D341Med (cell line): ENCODE measurements at places on chromosomes 13 and 19.

DNA sequence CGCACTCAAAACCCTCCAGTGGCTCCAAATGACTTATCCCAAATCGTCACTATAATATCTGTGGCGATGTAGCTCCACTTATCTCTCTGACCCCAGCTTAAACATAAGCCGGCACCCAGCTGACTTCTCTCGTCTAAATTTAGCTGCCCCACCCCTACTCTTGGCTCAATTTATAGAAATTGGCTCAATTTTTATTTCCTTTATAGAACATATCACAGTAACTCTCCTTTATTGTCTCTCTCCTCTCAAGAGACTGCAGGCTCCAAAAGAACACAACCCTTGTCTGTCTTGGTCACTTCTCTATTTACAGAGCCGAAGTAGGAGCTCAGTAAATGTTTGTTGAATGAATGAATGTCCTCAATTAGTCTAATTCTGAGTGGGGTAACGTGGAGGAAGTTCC lies 805 bp downstream of the ZNF784 start:
- DNase-seq, result no peak

GRCh38 chr19:882871-883497 lies 10.0 kb downstream of the MED16 start:
- DNase-seq, result no peak

- DNase-seq, result no peak
These were observed 516.5 kb downstream of the FGF9 start for GRCh38 chr13:22187329-22187728.

DNA sequence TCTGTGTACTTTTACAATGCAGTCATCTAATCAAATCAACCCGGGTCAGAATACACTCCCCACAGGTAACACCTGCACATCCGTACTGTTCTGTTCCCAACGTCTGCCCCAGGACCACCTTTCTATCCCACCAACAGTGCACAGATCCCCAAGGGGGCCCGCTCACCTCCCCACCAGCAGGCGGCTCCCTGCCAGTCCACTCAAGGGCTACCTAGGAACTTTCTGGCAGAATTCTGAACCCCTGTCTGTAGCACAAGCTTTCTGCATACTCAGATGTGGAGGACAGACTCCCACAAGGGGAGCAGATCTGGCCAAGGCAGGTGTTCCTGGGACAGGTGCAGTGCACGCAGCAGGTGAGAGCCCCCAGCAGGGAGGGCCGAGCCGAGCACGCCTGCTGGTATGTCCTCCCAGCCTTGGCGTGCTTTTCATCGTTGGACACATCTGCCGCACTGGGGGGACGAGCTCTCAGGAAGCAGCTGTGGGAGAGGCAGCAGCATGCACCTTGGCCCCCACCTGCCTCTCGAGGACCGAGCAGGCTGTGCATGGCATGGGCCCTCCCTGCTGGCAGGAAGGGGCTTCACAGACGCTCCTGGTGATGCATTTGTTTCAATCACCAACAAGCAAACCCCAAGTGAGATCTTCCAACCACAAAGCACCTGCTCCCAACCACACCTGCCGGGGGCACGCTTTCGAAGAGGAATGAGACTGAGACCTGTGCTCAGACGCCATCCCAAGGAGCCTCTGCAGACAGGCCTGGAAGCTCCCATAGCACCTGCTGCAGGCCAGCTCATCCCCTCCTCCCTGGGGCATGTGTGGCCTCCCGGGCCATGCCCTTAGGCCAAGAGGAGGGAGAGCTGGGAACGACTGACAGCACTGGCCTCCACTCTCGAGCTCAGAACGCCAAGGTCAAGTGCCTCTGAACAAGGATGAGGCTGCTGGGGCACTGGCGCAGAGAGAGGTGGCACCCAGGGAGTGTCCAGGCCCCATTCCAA lies 35.9 kb downstream of the RAB20 start:
- no peak for DNase-seq

DNA sequence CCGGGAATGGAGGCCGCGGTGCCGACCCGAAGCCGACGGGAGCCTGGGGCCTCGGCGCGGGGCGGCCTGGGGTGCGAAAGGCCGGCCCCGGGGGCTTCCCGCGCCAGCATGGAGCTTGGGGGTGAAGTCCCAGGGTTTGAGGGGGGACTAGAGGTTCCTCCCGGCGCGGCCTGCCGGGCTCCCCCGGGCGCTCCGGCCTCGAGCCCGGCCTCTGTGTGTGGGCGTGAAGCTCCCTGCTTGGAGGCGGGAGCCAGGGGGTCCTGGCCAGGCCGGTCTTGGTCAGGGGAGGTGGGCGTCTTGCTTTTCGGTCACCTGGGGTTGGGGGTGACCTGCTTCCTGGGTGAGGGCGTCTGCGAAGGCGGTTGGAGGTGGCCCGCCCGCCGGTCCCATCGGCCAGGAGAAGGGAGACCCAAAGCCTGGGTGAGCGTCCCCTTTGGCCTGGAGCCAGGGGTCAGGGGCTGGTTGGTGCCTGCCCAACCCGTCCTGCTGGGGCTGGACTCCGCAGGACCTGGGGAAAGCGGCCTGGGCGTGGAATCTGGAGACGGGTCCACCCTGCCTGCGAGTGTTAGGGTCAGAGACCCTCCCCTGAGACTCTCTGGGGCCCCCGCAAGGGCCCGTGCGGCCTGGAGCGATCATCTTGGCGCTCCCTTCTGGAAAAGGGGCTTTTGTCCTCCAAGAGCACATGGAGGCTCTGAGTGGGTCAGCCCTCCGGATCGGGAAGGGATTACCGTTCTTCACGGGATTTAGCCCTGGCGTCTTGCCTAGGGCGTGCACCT lies 535 bp downstream of the BSG start:
- no peak for DNase-seq

GRCh38 chr13:43846496-43847158 lies 32.9 kb downstream of the CCDC122 start:
- DNase-seq, result no peak

GRCh38 chr13:30257468-30258099 lies 49.8 kb downstream of the KATNAL1 start:
- no peak for DNase-seq

DNA sequence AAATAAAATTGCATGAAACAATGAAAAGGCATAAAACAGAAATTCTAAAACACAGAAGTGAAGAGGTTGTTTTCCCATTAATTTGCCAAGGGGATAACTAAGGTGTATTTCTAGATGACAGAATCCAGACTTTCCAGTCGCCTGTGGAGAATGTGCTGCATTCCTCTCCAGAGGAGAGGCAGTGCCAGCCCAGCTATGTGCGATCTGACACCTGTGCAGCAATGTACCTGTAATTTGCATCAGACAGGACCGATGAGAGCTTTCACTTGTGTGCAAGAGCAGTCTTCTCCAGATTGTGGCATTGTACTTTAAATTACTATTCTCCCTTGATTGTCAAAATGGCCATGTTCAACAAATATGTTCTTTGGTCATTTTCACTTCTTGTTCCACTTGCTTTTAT lies 1037.9 kb downstream of the EFNB2 start:
- DNase-seq, result no peak

GRCh38 chr13:90526711-90527110 lies 820.8 kb upstream of the MIR17HG start:
- DNase-seq, result no peak

GRCh38 chr19:15194938-15195337 lies 5.9 kb downstream of the NOTCH3 start:
- no peak for DNase-seq

DNA sequence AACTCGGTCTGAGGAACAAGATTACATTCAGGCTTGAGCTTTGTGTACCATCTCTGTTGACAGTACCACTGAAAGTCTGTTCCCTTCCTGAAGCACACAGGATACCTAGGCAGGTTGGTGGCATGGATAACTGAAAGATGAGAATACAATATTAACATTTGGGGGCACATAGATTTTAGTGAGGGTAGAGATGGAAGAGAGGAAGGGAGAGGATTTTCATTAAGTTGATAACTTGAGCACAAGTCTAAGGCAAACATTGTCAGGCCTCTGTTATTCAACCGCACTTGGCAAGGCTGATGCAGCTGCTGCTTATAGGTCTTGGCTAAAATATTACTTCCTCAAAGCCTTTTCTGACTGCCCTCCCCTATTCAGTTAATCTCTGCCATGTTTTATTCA lies 10.9 kb downstream of the MIR17HG start:
- DNase-seq, result no peak

- DNase-seq, result no peak
These were observed 72.8 kb upstream of the PCDH8 start for GRCh38 chr13:52921194-52921593.

- DNase-seq, result no peak
These were observed 609.8 kb upstream of the KLF12 start for GRCh38 chr13:74743992-74744391.
